Activated CD4-positive, CD25-positive, alpha-beta regulatory T cell treated with anti-CD3 and anti-CD28 coated beads, Interleukin-2, amount 50 U/mL, for 72 hours (primary cell): ENCODE measurements at places on chromosomes 16 and 17.

- no peak for DNase-seq
These were observed 140.6 kb downstream of the MAP2K6 start for GRCh38 chr17:69555056-69555455.

GRCh38 chr17:44623070-44623725, 33.1 kb upstream of the MEIOC start:
- DNase-seq, result no peak

GRCh38 chr16:78483124-78483992, 383.9 kb downstream of the WWOX start:
- no peak for DNase-seq

DNA sequence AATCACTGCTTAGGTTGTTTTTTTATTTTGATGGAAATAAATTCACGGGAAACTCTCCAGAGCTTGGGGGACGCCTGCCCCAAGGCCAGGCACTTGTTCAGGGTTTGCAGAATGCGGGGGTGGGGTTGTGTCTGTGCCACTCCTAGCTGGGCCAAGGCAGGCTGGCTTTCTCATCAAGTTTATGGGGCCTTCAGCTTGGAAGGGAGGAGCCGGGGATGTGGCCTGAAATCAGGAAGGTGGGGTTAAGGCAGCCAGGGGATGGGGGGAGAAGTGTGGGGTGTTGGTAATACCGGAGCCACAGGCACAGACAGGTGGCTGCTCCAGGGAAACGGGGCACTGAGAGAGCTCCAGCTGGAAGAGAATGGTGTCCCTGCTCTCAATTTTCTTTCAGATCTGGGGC, 1.7 kb upstream of the CHAD start:
- no peak for DNase-seq

- DNase-seq, result no peak
These were observed 79.1 kb upstream of the CDH5 start for GRCh38 chr16:66287416-66287815.

DNA sequence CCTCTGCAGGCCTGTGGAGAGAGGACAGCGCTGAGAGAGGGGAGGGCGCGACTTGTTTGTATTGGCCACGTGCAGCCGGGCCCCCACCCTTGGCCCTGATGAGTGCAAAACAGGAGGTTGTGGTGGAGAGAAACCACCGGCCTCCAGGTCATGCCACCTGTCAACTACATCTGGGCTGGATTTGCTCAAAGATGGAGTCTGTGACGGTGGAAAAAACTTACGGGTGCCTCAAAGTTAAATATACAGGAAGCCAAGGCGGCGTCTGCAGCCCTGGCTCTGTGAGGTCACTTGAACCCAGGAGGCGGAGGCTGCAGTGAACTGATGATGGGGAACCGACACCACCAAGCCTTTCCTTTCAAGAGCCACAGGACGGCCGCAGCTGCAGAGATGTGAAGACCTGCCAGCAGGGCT, 15.7 kb downstream of the C16orf74 start:
- DNase-seq, result peak; percentile 44

GRCh38 chr16:735982-736453, 4.8 kb downstream of the CIAO3 start:
- DNase-seq, result no peak

DNA sequence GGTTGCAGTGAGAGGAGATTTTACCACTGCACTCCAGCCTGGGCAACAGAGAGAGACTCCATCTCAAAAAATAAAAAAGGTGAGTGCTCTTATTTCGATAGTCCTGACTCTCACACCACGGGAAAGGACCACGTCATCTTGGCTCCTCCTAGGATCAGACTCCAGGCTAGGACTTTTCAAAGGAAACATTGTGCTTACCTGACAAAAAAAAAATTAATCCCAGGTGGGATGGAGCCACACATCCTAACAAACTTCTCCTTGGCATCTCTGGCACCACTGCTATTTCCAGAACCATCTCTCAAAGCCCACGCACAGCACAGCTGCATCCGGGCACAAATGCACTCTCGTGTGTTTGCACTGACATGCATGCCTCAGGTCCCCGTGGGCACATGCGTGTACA, 262.4 kb downstream of the ENGASE start:
- DNase-seq, result no peak

GRCh38 chr17:30236766-30237165, 1.3 kb upstream of the SLC6A4 start:
- DNase-seq, result no peak

GRCh38 chr16:87048038-87048729, 269.0 kb downstream of the C16orf95 start:
- no peak for DNase-seq

DNA sequence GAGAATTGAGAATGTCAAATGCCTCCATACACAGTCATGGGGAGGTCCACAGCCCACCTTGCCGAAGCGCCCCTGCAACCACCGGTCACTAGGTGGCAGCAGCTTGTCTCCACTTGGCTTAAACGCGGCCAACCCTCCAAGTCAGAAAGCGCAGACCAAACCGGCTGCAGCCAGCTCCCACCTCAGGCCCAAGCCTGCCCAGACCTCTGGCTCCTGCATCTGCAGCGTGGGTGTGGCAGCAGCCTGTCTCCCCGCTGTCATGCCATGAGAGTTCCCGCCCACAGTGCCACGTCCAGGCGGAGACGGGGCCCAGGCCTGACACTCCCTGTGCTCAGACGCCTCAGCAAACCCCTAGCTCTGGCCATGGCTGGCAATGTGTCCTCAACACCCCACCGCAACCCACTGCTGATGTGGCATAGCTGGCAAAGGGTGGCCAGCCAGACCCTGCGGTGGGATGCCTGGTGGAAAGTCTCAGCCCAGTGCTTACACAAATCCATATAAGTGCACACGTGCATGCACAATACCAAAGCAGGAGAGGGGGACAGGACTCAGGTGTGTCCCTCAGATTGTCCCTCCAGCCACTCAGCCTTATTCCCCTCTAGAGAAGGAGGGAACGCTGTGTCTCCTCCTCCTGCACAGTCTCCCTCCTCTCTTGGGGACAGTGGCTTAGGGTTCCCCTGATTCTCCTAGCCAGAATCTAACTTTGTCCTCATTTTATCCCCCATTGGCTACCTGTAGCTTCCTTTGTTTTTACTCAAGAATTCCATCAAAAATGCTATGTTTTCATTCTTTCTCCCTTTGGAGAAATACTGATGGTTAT, 10.9 kb downstream of the COPZ2 start:
- peak; percentile 69 for DNase-seq

- no peak for DNase-seq
These were observed 139.6 kb downstream of the HS3ST3A1 start for GRCh38 chr17:13462146-13462545.
